ENCODE measurements at places on chromosomes 5 and 9.
A peak's percentile ranks its signal among the peaks of the same experiment; 100 is the strongest.

GRCh38 chr9:93184432-93185265, 710 bp downstream of the WNK2 start:
- no peak for DNase-seq

- no peak for DNase-seq
Observed at GRCh38 chr5:171131497-171131896, 177.6 kb upstream of the TLX3 start.

DNA sequence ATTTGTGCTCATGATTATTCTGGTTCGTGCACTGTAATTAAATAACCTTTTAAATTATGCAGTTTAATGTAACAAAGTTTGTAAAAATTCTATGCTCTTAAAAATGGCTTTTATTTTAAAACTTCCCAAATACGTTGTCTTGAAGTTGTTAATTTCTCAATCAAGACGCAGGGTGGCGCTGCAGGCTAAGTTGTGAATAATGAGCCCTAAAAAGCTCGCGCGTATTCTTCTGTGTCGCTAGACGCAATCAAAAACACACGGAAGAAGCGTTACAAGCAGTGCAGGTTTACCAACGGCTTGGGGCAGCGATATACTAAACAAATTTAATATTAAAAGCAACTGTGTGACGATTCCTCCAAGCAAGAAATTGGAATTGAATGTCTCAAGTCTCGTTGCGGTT, at the start of gene PCDHB4:
PCDHB4 (plus strand) TSS at position 256 of the 400 bp plus-strand sequence. CDS start 181 bp downstream, outside the sequence.
- no peak for DNase-seq

GRCh38 chr5:8825139-8825757, 720.6 kb downstream of the SEMA5A start:
- no peak for DNase-seq

- no peak for DNase-seq
Observed at GRCh38 chr5:172004824-172005237, 1.6 kb downstream of the FBXW11 start.

DNA sequence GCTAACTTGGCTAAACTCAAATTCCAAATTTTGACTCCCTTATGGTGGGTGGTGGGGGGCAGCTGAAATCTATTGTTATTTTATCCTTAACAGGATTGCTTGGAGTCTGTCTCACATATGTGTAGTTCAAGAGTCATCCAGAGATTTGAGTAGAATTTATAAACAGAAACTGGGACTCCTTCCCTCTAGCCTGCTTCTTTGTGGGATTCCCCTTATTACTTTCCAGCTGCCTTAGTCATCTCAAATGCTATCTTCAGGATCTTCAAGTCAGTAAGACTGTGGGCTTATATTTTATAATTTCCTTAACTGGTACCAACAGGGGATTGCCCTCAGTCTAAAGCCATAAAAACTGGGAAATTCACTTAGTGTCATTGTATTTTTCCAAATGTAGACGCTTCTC, 55.5 kb downstream of the NNT start:
- peak; percentile 41 for DNase-seq

DNA sequence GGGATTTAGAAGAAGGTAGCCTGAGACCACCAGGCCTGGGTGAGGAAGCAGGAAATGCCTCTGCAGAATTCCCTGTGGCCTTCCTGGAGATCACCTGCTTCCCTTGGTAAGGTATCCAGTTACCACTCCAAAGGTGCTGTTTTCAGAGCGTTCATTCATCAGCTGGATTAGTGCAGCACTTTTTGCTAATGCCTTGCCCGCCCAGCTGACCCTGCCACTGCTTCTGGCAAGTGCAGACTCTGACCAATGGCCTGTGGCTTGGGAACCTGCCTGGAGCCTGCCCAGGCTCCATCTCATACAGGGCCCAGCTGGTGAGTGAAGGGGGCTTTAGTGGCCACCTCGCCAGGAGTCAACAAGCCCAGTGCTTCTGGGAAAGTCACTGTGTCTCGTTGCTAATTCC, 48.6 kb downstream of the FOXI1 start:
- DNase-seq, result no peak

DNA sequence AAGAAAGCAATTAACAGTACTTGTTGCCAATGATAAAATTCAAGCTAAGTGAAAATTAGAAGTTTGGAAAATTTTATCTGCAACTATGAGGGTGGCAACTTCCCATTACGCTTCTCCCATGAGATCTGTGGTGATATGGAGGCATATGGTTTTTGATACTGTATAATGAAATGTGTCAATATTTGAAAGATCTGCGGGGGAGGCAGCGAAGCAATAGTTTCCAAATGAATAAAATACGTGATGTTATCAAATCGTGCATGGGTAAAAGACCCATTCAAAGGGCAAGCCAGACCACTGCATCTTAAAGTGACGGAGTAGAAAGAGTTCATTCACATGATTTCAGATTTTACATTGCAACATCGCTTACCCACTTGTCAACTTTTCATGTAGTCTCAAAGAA, 20.9 kb upstream of the BOD1 start:
- DNase-seq, result no peak

GRCh38 chr9:127370147-127370579, 26.8 kb upstream of the SLC2A8 start:
- DNase-seq, result no peak

DNA sequence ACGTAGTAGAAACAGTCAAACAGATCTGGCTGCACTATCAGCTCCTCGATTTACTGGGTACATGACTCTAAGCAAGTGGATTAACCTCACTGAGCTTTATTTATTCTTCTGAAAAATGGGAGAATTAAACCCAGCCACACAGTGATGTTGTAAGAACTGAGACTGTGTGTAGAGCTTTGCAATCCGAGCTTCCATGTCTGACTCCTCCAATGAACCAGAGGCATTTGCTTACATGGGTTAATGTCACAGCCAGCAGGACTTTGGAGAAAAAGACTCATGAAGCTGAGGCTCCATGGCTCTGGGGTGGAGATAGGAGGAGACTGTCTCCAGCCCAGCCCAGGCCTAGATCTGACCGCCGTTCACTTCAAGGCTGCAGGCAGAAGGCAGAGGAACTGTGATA, 201.3 kb downstream of the CDK5RAP2 start:
- DNase-seq, result no peak

DNA sequence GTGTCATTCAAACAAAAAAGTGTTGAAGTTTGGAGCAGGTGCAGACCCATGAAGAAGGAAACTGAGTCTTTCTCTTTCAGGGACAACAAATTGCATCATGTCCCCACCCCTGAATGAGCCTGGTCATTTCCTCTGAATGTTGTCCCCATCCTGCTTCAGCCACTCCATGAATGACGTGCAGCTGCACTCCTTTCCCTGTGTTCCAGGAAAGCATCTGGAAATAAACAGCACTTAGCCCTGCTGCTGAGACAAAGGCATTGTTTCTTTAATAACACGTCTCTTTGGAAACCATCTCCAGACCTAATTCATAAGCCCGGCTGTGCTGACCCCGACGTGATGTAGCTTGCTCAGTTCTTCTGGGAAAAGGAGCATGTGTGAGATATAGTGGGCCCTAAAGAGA, 682.3 kb downstream of the BRINP1 start:
- no peak for DNase-seq

DNA sequence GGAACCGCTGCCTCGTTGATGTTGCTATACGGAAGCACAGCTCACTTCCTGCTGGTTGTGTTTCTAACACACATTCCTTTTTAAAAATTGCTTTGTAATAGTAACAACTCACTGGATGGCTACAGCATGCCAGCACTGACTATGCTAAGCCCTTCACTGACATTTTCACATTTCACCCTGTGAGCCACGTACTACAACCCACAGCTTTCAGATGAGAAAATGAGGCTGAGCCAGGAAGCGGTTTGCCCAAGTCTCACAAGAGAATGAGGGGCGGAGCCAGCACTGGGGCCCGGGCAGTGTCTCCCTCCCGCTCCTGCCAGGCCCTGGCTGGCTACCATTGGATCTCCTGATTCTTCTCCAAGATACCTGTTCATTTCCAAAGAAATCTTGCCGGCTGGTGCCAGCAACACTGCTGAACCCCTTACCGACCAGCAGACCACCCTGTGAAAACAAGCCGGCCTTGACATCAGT, 38.3 kb downstream of the FAM78A start:
- no peak for DNase-seq

DNA sequence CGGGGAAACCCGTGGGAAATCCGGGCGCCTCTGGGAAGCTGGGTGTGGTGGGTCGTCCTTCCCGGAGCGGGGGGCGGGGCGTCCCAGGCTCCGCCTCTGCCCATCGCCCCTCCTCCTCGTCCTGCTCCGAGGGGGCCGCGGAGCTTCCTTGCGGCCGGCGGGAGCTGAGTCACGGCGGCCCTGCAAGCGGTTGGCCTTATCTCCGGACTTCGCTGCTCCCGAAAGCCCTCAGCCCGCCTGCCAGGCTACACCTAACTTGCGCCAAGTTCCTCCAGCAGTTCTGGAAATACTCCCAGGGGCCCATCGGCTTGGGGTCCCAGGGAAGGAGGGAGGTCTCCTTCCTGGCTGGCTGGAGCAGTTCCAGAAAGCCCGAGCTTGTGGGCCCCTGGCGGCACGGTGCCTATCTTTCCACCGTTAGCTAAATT, 54.1 kb upstream of the CDKN2AIPNL start:
- DNase-seq, result peak; percentile 72

DNA sequence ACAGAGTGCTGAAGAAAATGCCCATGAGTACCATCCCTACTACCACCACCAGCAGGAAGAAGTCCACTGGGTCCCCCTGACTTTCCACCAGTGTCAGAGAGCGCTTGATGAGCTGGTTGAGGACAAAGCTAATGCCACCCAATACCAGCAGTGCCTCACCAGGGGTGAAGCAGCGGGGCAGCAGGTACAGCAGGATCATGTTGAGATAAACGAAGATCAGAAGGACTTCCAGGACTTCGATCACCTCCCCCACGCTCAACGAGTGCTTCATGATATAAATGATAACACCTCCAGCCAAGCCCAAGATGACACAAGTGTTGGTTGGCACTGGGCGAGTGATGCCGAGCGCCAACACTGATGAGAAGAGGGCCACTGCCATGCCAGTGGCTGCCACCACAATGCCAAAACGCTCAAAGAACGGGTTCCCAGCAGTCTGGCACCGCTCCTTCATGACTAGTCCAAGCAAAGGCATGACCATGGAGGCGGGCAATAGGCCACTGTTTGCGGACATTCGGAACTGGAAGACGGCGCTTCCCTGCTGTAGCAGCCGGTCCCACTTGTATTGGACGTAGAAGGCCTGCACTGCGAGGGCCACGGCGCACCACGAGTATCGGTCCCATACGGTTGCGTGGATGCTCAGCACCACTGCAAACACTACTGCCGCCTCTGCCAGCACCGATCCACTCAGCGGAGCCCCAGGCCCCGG, 679 bp downstream of the DOLK start:
- no peak for DNase-seq

GRCh38 chr5:88119535-88120125, 149.0 kb downstream of the TMEM161B start:
- DNase-seq, result no peak

DNA sequence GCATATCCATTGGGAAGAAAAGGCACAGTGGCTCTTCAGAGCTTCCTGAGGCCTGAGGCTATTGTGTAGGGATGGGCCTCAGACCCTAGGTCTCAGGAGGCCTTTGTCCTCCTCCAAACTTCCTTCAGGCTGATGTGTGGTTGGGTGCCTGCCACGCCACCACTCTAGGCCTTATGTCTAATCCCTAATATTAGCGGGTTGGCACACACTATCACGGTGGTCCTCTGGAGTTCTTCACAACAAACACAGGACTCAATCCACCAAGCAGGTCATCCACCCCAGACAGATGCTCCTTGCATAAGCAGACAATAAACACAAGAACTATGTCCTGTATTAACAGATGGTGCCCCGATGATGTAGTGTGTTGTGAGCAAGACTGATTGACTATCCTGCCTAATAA, 31.0 kb upstream of the FSTL4 start:
- no peak for DNase-seq

- peak; percentile 81 for DNase-seq
Observed at GRCh38 chr9:96420468-96421219, 2.5 kb upstream of the ZNF367 start.

GRCh38 chr5:118789366-118789765, 199.0 kb downstream of the DTWD2 start:
- no peak for DNase-seq

- no peak for DNase-seq
Observed at GRCh38 chr5:31078956-31079355, 114.5 kb upstream of the CDH6 start.

GRCh38 chr5:44402084-44402483, 12.9 kb upstream of the FGF10 start:
- DNase-seq, result no peak

- DNase-seq, result no peak
Observed at GRCh38 chr9:106890608-106891007, 27.6 kb downstream of the ZNF462 start.

DNA sequence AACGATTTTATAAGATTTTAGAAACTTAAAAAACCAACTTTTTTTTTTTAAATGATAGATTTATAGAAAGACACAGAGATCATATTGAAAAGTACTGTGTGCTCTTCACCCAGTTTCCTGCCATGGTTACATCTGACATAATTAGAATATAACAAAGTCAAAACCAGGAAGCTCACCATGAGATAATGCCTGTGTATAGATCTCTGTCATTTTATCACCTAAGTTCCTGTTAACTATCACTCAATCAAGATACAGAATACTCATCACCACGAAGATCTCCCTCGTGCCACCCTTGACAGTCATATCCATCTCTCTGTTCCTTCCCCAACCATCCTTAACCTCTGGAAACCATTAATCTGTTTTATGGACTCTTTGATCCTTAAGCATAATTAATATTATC, 39.1 kb downstream of the POC5 start:
- DNase-seq, result no peak

DNA sequence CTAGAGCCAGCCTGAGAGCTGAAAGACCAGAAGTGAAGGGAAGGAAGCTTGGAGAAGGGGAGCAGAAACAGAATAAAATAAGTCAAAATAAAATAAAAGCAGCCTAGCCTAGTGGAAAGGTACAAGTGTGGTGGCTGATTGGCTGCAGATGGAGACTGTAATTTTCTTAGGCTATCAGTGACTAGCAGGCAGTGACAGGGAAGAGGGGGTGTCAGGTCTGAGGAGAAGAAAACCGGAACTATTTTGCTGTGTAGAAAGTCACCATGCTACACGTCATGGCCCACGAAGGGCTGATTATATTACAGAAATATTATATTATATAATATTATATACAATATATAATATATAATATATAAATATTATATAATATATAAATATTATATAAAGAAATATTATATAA, 98.1 kb upstream of the TAF11L2 start:
- DNase-seq, result no peak

- no peak for DNase-seq
Observed at GRCh38 chr9:98591696-98592095, 117.0 kb downstream of the GABBR2 start.

GRCh38 chr9:14327036-14327435, 13.1 kb upstream of the NFIB start:
- DNase-seq, result no peak

GRCh38 chr5:78109891-78110324, 184.6 kb downstream of the AP3B1 start:
- DNase-seq, result no peak

DNA sequence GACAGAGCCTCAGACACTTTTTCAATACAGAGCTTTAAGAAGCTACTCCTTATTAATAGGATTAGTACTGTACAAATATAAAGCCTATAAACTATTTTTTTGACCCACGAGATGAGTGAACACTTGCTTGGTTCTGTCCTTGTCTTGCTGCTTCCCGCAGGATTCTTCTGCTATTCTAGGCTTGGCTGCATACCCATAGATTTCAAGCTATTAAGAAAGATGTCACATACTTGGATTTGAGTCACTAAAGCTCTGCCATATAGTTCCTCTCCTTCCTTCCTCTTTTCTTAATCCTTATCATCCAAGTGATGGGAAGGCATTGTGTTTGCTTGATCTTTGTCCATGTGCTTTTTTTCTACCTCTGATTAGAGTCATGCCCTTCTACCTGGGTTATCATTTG, 361.2 kb upstream of the TRPC7 start:
- DNase-seq, result no peak

Measured in fibroblast of skin of left quadriceps (primary cell).